ENCODE measurements at places on chromosomes 13 and 19.

GRCh38 chr13:50449465-50449864 lies 394.0 kb downstream of the DLEU7 start:
- no peak for DNase-seq

DNA sequence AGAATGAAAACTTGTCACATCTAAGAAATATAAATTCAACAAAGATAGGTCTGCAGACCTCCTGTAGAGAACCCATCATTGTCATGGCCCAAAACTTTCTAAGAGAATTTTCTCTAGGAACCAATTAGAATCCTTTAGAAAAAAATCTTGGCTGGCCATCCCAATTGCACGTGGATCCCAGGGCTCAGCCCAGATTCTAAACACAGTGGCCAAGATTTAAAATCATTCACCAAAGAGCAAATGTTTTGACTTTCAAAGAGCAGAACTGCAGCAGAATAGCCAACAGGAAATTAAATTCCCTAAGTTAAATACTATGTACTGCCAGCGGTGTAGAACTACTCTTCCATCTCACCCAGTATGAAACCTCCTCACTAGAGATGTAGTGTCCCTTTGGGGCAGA lies 21.3 kb downstream of the IPO5 start:
- no peak for DNase-seq

GRCh38 chr19:44643605-44644401 lies at the start of gene PVR:
TSS of gene PVR (plus strand) at chr19:44643910. CDS start at chr19:44644097, 187 bp downstream.
- DNase-seq, result peak; percentile 15

DNA sequence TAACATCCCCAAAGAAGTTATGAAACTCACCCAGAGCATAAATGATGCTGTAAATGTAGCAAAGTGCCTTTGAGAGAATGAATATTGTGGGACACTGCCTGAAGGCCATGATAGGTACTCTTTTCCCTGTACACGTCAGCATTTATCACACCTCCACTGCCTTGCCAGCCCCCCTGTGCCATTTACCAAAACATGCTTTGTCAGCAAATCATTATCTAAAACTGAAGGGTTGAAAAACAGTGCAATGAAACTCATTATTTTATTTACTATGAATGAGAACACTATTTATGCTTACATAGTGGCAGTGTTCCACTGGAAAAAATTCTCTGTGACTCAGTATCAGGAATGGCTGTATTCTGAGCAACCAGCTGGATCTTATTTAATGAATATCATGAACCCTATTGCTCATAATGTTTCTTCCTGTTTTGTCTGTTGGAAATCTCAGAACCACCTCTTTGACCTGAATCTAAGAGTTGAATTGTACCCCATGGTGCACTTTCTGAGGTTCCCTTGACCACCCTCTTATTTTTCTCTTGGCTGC lies 564.1 kb downstream of the DCT start:
- DNase-seq, result no peak

DNA sequence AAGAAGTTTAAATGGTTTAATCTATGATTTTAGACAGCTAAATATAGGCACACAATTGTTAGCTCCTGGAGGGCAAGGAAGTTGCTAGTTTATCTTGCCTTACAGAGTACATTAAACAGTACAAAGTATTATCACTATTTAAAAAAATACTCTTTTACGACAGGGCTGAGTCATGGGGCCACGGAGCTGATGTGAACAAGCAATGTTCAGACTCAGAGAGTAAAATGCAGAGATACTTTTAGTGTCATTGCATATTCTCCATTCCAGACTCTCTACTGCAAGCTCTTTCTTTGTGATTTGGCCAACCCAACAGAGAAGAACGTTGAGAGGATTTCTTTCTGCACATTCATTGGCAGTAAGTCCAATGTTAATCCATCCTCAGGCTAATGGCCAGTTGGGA lies 352.4 kb downstream of the SPRY2 start:
- no peak for DNase-seq

- no peak for DNase-seq
Observed at GRCh38 chr19:15354566-15355296, 22.4 kb upstream of the BRD4 start.

- no peak for DNase-seq
Observed at GRCh38 chr13:113617961-113618360, 33.4 kb downstream of the TFDP1 start.

DNA sequence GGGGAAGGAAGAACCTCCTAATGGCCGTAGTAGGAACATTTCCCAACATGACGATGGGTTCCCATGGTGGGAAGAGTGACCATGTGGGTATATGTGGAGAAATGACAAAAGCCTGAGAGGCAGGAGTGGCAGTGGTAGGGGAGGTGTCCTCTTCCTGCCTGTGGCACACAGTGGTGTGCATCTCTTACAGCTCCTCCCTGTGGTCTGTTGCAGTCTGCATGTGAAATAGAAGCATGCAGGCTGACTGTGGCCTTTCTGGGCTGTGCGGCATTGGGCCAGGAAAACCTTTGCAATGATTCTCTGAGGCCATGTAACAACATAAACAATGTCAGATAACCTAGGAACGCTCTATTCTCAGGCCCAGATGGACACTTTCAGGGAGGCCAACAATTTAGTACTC lies 84.0 kb downstream of the LACC1 start:
- DNase-seq, result no peak

GRCh38 chr19:47186446-47187334 lies 44.3 kb downstream of the BBC3 start:
- peak; percentile 82 for DNase-seq

GRCh38 chr13:36736119-36736726 lies 62.4 kb downstream of the SERTM1 start:
- no peak for DNase-seq

- DNase-seq, result no peak
Observed at GRCh38 chr19:28425046-28425931, 787.7 kb downstream of the UQCRFS1 start.

DNA sequence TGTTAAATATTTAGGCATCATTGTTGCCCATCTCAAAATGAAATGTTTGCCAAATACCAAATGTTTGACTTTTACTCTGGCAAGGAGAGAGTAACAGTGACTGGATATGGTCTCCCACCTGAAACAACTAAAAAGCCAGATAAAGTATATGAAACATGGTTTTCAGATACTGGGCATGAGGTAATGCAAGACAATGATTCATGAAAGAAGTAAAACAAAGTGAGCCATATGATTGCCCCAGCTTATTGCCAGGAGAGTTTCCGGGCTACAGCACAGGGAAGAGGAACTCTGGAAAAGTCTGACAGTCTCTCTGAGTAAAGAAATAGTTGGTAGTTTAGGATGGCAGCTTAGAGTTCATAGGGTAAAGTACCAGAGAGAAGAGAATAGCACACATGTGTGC lies 354.6 kb downstream of the DNAJC15 start:
- no peak for DNase-seq

DNA sequence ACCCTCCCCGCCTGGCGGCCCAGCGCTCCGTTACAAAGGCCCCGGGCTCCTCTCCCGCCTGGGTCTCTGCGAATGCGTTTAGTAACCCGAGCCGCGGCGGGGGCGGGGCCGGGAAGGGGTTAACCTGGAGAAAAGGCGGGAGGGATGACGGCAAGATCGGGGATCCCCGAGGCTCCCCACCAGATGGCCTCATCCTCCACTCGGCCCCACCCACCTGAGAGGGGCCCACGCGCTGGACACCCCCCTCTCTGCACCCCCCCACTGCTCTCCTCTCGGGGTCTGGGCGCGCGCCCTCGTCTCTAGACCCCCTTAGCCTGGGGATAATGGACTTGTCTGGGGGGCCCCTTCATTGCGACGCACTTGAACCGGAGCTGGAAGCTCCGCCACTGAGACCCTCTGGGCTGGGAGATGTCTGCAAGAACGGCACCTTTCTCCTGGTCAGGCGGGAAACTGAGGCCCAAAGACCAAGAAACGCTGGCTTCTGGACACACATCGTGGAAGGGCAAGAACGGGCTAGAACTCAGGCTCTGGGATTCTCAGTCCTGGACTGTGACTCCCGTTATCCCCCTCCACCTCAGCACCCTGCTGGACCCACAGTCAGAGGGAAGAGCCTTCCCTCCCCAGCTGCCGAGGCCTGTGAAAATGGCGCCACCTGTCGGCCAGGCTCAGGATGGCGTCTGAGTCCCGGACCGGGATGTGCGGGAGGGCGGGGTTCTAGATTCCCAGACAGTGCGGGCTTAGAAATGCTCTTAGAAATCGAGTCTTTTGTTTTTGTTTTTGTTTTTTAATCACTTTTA lies 2.9 kb upstream of the LTBP4 start:
- peak; percentile 78 for DNase-seq

DNA sequence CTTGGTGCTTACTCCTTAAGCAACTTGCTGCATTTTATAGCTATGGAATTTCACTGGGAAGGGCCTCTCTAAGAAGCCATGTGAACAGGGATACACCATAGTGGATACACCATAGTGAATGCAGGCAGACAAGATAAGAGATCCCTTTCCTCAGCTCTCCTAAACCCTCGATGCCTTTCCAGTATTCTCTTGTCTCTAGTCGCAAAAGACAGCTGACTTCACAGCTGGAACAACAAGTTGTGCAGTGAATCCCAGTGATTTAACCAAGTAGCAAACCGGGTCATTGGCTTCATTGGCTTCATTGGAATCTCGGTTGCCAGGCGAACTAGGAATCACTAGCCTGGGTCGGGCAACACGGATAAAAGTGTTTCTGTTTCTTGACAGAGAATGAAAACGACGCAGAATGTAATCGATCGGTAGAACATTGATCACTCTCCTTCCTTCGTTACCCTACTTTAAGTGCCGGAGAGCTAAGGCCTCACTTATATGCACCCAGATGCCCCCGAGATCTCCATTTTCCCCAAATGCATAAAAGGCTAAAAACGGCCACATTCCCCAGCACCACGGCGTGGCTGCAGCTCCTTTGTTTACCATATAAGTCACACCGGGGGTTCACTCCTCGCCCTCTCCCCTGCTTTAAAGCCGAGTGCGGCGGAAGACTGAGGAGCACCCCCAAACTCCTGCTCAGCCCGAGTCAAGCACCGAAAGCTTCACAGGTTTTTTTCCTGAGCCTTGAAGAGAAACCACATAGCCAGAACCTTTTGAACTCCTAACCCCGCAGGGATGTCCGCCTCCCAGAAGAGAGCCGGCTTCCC lies 674 bp downstream of the TRPC4 start:
- no peak for DNase-seq

DNA sequence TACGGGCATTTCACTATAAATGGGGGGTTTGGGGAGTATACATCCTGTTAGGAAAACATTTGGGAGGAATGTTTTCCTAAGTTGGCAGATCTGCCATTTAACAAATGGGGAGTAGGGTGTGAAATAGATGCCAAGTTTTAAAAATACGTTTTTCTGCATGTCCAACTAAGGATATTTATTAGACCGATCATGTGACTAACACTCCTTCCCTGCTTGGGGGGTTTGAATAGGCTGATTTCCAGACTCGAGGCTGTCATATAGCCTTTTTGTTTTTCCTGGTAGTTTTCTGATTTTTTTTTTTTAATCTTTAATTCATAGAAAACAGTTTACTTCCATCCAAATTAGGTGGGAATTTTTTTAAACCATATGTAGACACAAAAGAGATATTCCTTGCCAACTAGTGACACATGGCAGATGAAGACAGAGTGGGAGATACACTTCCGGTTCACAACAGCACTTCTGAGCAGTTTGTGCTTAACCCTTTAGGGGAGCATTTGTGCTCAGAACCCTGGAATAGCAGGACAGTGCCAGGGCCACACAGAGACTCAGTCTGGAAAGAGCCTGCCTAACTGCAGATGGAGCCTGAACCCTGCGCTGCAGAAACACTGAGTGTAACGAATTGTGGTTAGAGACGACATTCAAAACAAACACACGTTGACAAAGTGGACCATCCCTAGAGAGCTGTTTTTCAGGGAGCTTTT lies 5.6 kb upstream of the GATAD2A start:
- DNase-seq, result no peak

DNA sequence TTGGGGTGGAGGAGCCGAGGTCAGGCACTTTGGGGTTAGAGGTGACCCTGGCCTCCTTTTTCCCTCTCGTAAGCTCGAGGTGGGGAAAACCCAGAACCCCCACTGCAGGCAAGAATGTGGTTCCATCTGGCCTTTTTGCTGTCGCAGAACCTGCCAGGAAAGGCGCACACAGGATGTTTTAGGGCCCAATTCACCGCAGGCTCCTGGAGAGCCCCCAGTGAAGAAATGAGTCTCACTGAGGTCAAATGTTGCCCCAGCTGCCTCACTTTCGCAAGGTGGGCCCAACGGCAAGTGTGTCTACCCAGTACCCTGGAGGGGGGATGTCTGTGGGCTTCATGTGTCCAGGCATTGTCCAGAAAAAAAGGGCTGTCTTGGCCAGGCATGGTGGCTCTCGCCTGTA lies 61.8 kb downstream of the PEX11G start:
- peak; percentile 10 for DNase-seq

DNA sequence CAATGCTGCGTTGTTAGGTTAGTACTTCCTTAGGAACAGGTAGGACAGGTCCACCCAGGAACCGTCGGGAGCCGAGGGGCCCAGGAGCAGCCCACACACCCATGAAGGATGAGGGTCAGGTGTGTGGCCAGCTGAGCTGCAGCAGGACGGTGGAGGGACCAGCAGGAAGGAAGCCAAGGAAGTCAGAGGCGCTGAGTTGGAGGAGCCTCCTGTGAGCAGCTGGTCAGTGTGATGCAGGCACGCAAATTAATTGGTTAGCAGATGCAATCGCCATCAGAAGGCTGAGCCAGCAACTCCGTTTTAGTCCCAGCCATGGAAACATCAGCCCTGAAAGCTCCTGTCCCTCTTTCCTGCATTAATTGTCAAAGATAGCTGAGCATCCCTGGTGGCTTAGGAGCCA lies 114.9 kb upstream of the SOX1 start:
- DNase-seq, result no peak

GRCh38 chr13:31282741-31283455 lies 83.1 kb downstream of the B3GLCT start:
- no peak for DNase-seq

DNA sequence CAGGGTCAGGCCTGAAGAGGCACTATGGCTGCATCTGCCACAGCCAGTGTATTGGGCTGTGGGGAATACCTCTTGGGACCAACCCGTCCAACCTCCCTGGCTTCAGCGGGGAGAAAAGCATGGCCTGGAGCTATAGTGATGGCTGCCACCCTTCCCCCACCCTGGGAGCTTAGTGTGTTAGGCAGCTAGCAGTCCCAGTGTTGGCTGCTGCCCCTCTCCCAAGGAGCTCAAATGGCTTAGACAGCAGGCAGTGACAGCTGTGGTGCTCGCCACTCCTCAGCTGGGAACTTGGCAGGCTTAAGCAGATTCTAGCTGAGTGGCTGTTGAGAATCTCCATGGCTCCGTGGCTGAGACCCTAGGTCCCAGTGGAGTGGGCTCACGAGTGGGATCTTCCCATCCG lies 19.7 kb downstream of the ACOD1 start:
- DNase-seq, result no peak
